Activated T-helper 1 cell treated with anti-CD3 and anti-CD28 coated beads, Interleukin-12 subunit alpha, Interleukin-12 subunit beta, Interleukin-2, Interleukin-4 antibody, amounts not matched to agents 30 ng/mL and 10 ng/mL and 1 ng/mL, durations not matched to agents 14 hours and 24 hours and 36 hours (primary cell): ENCODE measurements at places on chromosomes 6 and 20.

- DNase-seq: no peak
Measured at GRCh38 chr20:47232518-47232917, 124.0 kb downstream of the ZMYND8 start.

DNA sequence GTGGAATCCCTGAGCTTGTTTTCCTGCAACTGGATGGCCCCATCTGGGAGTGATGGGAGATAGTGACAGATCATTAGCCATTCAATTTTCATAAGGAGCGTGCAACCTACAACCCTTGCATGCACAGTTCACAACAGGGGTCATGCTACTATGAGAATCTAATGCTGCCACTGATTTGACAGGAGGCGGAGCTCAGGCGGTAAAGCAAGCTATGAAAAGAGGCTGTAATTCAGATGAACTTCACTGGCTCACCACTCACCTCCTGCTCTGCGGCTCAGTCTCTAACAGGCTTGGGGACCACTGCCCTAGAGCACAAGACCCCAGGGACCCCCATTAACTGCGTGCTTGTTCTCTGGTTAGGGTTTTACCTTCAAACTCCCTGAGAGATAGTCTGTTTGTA is 12.4 kb upstream of the TREML4 start:
- DNase-seq: no peak

GRCh38 chr6:161679980-161680538 is 406.2 kb upstream of the AGPAT4 start:
- DNase-seq: no peak

DNA sequence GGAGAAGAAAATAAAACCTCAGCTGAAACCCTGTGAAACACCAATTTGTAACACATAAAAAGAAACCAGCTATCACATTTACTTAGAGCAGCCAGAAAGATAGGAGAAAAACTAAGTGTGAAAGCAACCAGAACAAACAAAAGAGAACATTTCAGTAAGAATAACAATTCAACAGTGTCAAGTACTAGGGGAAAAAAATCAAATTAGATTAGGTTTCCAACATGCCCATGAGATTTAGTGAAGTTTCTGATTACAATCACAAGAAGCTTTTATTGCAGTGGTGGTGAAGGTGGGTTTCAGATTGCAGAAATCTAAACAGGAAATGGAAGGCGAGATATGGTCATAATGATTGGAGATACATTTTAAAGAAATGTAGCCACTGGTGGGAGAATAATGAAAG is 22.1 kb upstream of the TRDN start:
- DNase-seq: no peak

DNA sequence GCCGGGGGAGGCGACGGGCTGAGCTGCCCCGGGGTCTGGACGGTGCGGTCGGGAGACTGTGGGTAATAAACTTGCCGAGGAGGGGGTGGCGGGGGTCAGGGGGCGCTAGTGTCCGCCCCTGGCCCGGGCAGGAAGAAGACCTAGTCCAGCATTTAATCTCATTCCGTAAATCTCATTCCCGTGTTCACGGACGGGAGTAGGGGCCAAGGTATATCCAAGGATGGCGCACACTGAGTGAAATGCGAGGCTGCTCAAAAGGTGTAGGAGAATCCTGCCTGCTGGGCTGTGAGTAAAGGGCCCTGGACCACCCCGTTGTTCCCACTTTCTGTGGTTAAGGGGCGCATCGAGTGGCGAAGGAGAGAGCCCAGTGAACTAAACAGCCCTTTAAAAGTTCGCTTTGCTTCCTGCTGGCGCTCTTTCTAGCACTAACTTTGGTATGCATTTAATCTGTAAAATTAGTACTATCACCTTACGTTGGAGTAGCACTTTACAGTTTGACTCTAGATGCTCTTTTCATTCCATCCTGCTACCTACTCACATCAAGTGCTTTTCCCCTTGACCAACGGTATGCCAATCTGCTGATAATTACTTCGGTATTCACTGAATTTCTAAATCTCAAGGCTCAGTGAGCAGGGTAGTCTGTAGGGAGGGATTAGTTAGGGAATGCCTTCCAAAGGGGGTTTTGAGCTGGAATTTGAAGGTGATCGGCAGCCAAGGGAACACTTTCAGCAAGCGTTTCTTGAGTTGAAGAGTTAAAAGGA is 730 bp downstream of the PARD6B start:
- DNase-seq: no peak

DNA sequence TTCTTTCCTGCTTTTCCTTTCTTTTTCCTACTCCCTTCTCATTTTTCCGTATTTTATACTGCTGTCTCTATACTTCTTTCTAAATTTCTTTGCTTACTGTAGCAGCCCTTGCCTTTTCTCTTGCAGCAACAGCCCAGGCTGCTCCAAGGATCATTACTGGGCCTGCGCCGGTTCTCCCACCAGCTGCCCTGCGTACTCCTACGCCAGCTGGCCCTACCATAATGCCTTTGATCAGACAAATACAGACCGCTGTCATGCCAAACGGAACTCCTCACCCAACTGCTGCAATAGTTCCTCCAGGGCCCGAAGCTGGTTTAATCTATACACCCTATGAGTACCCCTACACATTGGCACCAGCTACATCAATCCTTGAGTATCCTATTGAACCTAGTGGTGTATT is 148.8 kb downstream of the QKI start:
- no peak for DNase-seq

GRCh38 chr6:148414836-148415235 is 72.2 kb downstream of the SASH1 start:
- DNase-seq: no peak

DNA sequence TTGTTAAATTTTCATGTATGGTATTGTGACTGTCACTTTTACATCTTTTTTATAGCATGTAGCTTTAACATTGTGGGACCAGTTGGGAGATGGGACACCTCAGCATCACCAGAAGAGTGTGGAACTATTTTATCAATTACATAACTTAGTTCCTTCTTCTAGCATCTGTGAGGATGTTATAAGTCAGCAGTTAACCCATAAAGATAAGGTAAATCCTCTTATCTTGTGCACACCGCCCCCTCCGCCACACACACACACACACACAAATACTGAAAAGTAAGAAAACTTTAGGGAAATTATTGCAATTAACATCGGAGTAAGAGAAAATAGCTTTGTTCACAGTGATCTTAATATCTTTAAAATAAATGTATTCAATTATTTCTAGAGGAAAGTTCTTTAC is 60.9 kb downstream of the PGM3 start:
- no peak for DNase-seq

DNA sequence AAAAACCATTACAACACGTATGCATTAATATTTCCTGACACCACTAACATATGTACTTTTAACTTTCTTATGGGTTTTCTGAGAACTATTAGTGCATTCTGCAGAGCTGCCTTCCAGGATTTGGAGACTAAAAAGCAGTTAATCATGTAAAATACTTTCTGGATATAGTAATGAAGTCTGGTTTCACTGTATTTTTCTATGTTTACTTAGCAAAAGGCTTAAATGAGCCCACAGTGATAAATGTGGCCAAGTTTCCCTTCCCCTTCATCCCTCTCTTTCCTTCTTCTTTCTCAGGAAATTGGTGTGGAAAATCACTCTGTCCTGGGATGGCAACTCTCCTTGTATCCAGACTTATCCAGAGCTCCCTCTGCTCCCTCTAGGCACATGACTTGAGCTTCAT is 29.7 kb upstream of the ENPP1 start:
- no peak for DNase-seq

GRCh38 chr6:88775866-88776571 is 187.4 kb downstream of the RNGTT start:
- no peak for DNase-seq

DNA sequence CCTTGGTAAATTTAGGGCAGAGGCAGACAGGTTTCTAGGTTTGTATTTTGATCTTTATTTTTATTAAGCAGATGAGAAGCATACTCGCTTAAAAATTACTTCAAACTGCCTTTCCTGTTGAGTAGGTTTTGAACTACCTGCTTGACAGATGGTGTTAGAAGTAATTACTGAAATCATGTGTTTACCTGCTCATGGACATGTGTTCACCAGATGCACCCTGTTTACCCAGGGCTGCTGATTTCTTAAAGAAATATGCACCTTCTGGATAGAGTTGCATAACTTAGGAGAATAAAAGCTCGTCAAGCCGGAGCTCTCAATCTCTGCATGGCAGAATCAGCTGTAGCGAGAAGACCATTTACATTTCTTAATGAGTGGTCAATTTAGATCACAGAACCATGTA is 165.1 kb downstream of the CDKAL1 start:
- DNase-seq: no peak

GRCh38 chr6:28137505-28137981 is 4.1 kb upstream of the ZKSCAN8 start:
- peak; percentile 8 for DNase-seq

- DNase-seq: peak; percentile 12
Measured at GRCh38 chr20:50804437-50805348, 9.8 kb downstream of the BCAS4 start.

DNA sequence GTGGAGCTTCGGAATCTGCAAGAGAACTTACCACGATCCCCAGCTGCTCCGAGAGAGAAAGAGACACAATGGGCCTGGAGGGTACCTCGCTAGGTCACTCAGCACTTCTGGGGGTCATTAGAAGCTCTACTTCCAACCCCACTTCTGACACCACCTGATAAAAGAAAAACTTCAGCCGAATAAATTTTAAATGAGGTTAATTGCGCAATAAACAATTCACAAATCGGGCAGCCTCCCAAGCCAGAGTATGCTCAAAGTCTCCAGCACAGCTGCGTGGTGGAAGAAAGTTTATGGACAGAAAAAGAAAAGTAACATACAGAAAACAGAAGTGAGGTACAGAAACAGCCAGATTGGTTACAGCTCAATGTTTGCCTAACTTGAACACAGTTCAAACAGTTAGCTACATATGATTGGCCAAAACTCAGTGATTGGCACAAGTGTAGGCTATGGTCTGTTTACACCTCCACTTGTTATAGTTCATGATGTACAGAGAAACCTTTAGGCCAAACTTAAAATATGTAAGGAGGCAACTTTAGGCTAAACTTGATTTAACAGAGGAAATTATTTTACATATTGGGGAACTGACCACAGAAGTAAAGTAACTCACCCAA is 52.6 kb downstream of the COL11A2 start:
- DNase-seq: no peak

DNA sequence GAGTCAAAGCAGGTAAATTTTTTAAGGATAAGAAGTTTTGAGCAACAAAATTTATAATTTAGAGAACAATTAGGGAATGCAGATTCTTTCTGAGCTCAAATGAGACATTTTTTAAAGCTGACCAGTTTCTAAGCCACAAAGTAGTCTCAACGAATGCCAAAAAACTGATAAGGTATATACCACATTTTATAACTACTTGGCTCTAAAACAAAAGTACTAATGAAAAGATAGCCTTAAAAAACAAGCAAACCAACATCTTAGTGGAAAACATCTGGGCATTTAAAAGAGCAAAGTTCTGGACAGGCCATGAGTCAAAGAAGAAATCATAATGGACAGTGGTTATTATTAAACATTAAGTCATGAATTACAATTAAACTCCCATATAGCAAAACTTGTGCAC is 23.2 kb upstream of the RNF146 start:
- DNase-seq: no peak

DNA sequence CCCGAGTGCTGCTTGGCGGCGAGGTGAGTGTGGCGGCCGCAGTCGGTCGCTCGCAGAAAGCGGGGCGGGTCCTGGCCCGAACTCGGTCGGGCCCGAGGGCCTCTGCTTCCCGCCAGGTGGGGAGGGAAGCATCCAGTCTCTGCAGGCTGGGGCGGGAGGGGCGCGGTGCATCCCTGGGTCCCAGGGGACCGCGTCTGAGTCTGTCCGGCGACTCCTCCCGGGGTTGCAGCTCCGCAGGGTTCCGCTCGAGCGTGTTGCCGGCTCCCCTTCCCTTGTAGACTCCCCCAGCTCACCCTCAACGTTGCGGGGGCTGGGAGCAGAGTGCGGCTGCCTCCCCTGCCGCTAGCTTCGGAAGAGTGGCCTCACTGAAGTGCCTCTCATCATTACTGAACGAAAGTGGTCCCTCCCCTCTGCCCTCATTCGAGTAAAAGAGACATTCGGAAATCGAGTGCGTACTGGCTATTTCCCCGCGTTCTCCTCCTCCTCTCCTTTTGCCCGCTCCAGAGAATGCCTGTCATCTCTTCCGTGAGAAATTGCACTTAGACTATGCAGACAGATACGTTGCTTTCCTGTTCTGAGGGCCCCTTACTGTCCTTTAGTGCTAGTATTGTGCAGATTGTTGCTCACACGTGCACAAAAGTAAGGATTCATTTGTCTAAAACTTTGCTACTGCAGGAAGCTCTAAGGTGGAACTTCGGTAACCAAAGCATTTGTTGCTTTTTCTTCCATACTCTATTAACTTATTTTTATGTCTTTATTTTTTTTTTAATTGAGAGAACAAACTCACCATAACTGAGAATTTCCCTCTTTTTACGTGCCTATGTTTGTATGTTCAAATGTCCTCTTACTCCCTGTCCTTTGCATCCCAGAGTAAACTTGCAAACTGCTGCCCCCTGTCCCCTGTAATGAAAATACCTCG is 751 bp downstream of the MAP3K4 start:
- DNase-seq: no peak

GRCh38 chr6:111263837-111264236 is 176.5 kb downstream of the SLC16A10 start:
- DNase-seq: no peak

- DNase-seq: no peak
Measured at GRCh38 chr6:77456531-77457248, 6.6 kb downstream of the HTR1B start.

DNA sequence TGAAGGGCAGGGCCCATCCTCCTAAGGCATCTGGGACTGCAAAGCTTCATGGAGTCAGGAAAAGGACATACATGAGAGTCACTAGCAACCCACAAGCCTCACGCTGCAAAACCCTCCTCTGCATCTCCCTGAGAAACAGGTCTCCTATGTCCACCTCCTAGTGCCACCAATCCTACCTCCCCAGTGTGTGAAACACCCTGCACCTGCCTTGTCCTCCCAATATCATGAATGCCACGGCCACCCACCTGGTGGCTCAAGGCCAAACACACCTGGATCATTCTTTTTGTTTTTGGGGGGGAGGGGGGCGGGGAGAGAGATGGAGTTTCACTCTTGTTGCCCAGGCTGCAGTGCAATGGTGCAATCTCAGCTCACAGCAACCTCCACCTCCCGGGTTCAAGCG is 90.5 kb downstream of the ZMYND8 start:
- no peak for DNase-seq

GRCh38 chr6:169074526-169074925 is 179.1 kb downstream of the THBS2 start:
- no peak for DNase-seq

DNA sequence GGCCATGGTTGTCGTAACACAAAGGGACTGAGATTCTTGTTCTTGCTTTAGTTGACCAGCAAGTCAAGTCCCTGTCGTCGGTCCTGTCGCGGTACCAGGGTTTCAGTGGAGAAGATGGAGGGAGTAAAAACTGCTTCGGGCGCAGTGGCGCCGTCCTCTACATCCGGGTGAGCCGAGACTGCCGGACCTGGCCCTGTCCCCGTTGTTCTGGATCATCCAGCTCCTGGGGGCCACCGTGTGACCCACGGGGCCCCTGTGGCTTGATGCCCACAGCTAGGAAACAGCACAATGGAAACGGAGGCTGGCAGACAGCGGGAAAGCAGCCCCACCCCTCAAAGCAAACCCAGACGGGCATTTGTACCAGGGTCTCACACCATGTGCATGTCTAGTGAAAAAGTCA is 15.0 kb downstream of the MTG2 start:
- no peak for DNase-seq

- peak; percentile 85 for DNase-seq
Measured at GRCh38 chr6:17705778-17706579, 746 bp downstream of the NUP153 start.
